Stimulated activated CD4-positive, alpha-beta T cell treated with anti-CD3 and anti-CD28 coated beads, Interleukin-2, amount 100 ng/mL, for 24 hours (primary cell): ENCODE measurements at places on chromosomes 16 and 17.
A peak's percentile ranks its signal among the peaks of the same experiment; 100 is the strongest.

- DNase-seq, result no peak
Observed at GRCh38 chr16:6483469-6484033, 849.1 kb upstream of the RBFOX1 start.

- DNase-seq, result peak; percentile 59
Observed at GRCh38 chr17:43880420-43880991, 26.8 kb downstream of the MPP2 start.

- no peak for DNase-seq
Observed at GRCh38 chr17:82786427-82786826, 34.6 kb downstream of the TBCD start.

GRCh38 chr17:74748279-74748528 lies 224 bp upstream of the NHERF1 start:
- DNase-seq, result no peak

DNA sequence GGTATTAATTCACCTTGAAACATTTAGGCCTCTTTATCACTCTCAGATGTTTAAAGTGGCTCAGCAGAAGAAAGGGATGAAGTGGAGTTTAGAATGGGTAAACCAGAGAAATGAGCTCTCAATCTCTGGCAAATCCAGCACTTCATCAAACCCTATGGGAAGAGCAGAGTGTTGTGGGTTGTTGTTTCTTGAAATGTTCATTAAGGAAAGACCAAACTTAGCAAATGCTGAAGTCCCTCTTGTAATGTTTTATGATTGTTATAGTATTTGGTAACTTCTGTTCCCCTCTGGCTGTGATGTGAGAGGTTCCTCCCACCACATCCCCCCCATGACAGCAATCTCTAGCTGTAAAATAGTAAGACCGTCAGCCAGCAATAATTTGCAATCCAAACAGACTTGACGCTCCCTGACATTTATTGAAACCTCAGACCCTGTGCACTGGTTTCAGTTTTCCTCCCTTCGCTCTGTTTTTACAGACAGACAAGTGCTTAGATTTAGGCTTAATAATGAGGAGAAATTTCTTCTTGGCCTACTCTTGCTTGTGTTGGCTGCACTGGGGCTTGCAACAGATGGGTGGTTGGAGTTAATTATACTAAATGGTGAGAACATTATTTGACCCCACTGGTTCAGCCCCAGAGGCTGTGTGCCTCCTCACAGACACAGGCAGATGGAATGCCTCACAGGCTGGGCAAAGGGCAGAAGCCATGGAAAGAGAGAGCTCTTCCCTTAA lies 609.4 kb upstream of the SOX9 start:
- no peak for DNase-seq

DNA sequence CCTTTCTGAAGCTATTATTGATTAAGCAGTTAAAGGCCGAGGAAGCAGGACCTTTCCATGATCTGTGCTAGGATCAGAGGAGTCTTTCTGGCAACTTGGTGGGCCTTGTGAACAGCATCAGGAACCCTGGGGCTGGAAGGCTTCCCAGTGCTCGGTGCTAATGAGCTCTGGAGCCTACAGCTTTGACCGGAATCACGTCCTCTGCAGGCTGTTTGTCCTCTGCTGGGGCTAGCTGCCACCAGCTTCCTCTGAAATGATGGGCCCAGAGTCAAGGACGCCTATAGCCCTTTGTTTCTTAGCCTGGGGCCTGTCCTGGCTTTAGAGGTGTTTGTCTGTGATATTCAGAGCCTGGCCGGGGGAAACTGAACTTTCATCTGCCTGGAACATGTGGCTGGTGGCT lies 111.6 kb downstream of the SHISA9 start:
- DNase-seq, result no peak

DNA sequence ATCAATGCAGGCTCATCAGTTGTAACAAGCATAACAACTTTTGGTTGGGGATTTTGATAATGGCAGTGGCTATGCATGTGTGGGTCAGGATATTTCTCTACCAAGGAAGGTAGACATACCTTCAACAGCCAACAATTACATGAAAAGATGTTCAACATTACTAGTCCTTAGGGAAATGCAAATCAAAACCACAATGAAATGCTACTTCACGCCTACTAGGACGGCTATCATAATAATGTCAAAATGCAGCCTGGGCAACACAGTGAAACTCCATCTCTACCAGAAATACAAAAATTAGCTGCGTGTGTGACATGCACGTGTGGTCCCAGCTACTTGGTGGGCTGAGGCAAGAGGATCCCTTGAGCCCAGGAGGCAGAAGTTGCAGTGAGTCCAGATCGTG lies 7.3 kb upstream of the SLC5A10 start:
- no peak for DNase-seq

- DNase-seq, result no peak
Observed at GRCh38 chr17:15742921-15743320, 10.8 kb downstream of the TBC1D26 start.

DNA sequence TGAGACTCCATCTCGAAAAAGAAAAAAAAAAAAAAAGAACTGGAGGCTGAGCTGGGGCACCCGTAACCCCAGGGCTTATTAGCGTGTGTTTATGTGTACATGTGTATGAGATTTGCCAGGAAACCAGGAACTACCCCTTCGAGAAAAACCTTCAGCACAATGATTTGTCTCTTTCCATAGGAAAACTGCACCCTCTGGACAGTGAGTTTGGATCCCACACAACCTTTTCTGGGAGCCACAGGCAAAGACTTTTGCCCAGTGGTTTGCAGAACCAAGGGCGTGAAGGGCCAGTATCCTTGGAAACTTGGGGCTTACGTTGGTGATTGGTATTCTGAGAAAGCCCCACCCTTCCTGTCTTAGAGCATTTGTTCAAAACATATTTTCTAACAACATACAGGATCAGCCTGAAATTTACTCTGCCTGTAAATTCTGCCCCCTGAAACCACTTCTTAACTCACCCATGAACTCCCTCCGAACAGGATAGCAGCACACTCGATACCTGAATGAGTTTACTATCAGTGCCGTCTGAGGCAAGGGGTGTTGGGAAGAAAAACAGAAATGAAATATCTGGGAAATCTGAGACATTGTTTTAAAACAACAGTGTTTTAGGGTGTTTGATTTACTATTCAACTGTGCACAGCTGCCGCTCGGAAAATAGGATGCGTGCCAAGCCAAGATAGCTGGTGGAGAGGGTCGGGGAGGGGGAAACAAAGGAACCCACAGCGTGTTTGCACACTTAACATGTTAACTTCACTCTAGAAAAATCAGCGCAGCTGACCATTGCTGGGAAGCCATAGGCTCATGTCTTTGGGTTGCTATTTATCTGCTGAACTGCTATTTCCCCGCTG lies 40.2 kb upstream of the MAF start:
- DNase-seq, result no peak

DNA sequence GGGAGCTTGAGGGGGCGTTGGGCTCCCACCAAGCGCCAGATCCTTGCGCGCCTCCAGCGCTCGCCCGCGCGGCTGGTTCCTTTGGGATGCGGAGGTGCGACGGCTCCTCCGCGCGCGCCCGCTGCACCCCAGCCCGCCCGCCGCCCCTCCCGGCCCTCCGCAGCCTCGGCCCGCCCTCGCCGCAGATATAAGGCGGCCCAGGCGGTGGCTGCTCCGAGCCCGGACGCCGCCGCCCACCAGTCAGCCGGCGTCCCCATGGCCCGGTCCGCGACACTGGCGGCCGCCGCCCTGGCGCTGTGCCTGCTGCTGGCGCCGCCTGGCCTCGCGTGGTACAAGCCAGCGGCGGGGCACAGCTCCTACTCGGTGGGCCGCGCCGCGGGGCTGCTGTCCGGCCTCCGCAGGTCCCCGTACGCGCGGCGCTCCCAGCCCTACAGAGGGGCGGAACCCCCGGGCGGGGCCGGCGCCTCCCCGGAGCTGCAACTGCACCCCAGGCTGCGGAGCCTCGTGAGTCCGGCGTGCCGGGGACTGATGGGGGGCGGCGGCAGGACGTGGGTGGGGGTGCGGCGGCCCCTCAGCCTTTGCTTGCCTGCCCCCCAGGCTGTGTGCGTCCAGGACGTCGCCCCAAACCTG lies at the start of gene NPB:
TSS of gene NPB (plus strand) at position 216 of the 630 bp plus-strand sequence. CDS start at position 256, 40 bp downstream.
- DNase-seq, result no peak

DNA sequence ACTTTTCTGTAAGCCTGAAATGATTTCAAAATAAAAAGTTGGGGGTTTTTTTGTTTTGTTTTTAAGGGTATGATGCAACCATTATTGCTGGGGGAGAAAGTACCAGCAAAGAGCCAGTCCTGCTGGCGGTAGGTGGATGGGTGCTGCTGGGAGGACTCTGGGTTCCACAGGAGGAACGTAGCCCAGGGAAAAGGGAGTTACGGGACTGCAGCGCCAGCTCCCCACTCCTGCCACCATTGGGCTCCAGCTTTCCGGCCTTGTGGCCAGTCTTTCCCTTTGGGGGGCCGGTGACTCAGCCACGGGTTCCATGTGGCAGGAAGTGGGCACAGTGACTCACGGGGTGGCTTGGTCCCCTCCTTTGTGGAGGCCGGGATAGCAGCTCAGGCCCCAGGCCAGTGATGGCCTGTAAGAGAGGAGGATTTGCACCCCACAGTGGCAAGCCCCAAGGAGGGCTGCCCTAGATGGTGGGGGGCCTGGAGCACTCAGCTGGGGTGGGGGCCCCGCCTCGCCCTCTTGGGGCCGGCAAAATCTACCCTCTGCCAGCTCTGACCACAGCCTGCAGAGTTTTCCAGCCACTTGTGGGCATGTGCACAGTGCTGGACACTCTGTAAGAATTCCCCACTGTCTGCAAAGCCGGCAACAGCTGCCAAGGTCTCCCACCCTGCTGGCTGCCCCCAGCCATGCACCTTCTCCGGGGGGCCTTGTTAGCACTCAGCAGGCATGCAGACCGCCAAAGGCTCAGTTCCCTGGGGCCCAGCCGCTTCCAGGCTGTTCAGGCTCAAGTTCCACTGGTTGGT lies 30.4 kb downstream of the SOCS3 start:
- DNase-seq, result no peak
